NCI-H345 (cell line): ENCODE measurements at places on chromosomes 2 and 18.

GRCh38 chr2:28348149-28348567, 44.5 kb upstream of the FOSL2 start:
- no peak for DNase-seq

GRCh38 chr2:200382874-200383273, 76.4 kb downstream of the SPATS2L start:
- no peak for DNase-seq

DNA sequence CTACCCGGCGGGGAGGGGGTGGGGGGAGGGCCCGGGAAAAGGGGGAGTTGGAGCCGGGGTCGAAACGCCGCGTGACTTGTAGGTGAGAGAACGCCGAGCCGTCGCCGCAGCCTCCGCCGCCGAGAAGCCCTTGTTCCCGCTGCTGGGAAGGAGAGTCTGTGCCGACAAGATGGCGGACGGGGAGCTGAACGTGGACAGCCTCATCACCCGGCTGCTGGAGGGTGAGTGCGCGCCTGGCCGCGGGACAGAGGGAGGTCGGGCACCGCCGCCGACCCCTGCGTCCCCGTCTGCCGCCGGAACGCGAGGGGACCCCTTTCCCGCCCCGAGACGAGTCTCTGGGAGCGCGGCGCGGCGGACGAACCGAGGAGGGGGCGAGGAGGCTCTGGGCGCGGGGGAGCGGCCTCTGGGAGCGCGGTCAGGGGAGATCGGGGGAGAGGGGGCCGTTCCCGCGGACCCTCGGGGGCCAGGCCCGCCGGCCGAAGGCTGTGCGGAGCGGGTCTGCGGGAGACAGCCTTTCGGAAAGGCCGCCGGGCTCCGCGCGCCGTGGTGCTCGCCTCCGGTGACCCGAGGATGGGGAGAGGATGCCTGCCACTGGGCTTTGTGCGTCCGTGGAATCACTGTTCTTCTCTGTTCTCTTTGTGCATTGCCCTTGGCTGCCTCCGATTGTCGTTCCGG, 463 bp downstream of the PPP1CB start:
- peak; percentile 55 for DNase-seq

GRCh38 chr2:39488450-39488849, 51.4 kb upstream of the MAP4K3 start:
- no peak for DNase-seq

GRCh38 chr2:85673716-85674375, 5.8 kb upstream of the SFTPB start:
- DNase-seq, result no peak

GRCh38 chr2:237625777-237626176, 1.6 kb upstream of the LRRFIP1 start:
- no peak for DNase-seq

- DNase-seq, result no peak
Observed at GRCh38 chr2:74849228-74849892, 15.4 kb downstream of the HK2 start.

- DNase-seq, result no peak
Observed at GRCh38 chr18:65817178-65817577, 66.4 kb downstream of the CDH7 start.

- no peak for DNase-seq
Observed at GRCh38 chr2:32806857-32807256, 139.9 kb upstream of the LTBP1 start.

DNA sequence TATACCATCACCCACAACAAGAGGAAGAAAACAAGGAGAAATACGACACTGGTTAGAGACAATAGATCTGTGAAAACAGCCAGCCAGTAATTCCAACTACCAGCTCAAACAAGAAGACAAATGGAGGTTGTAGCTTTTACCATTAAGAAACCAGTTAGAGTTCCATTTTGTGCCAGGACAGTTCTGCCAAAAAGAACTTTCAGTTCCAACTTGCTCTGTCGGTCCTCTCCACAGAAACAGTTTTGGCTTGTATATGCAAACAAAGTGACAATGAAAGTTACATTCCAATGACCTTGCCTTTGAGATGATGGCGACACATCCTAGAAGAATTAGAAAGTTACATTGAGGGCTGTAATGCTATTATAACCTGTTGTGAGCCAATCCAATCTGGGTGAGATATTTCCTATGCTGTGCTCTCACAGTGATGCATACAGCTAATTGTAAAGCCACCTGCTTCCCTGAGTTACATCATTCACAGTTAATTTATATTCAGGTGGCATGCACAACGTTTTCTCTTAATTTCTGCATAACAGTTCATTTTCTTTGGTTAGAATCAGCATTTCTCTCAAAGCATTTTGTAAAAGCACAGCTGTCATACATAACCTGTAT, 1378.4 kb upstream of the PIK3C3 start:
- no peak for DNase-seq

GRCh38 chr2:11797846-11798245, 51.4 kb downstream of the LPIN1 start:
- no peak for DNase-seq

- no peak for DNase-seq
Observed at GRCh38 chr2:26473796-26474195, 4.1 kb downstream of the OTOF start.

- no peak for DNase-seq
Observed at GRCh38 chr18:26103579-26103978, 13.2 kb upstream of the SS18 start.

DNA sequence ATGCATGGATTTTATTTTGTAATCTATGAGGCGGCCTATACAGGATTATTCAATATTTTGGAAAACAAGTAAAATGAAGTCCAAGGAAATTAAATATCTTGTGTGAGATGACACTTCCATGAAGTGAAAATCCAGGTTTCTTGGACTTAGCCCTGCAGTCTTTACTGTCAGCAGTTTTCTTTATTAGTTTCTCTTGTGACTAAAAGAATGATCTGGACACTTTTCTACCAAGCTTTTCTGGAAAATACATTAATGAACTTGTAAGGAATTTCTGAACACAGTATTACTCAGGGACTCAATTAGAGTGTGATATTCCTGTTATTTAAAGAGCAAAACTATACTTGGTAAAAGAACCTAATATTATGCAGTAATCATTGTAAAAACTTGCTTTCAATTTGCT, 610.4 kb upstream of the SLC8A1 start:
- no peak for DNase-seq

DNA sequence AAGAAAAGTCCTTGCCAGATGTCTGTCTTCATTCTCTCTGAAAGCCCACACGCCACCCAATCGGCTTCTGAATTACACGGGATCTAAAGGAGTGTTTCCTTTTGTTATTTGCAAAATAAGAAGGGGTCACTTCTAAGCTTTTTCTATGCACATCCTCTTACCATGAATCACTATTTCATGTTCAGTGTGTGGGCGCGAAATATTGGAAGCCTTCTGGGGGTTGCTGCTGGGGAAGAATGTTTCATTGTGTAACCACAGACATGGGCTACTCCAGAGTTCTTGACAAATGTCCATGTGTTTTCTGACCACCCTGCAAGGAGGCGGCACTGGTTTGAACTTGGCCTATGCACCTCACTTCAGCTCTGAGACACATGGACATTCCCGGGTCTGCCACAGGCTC, 133.6 kb upstream of the APCDD1 start:
- DNase-seq, result no peak

DNA sequence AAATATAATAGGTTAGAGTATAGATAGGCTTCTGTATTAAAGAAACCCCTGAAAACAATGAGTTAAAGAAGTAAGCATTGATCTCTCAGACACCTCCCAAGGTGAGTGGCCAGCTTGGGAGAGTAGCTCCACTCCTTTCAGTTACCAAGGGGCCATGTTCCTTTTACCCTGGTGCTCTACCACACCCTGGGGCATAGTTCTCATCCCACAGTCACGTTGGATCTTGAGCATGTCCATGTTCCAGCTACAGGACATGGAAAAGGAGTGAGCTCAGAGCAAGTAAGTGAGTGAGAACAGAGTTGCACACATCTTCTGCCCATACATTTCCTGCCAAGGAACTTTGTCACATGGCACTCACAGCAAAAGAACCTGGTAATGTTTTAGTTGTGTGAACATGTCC, 325.9 kb upstream of the SLC39A10 start:
- no peak for DNase-seq

DNA sequence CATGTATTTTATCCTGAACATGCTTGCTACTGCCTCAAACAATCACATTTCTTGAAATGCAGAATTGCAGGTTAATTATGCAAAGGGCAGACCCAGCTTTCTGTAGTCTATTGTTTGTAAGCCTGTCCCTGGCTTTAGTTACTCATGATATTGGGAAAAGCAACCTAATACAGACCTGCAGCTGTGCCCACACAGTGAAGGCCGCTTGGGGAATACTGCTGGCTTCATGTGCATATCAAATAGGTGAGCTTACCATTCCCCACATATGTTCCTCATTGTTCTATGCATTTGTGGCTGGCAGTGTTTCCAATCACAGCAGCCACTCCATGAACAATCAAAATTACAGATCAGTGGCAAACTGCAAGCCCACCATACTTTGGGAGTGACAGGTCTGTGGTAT, 186.3 kb downstream of the TMEM163 start:
- peak; percentile 26 for DNase-seq

GRCh38 chr2:174632841-174633622, 35.4 kb upstream of the WIPF1 start:
- DNase-seq, result no peak

GRCh38 chr18:31490387-31490786, 7.6 kb upstream of the DSG2 start:
- DNase-seq, result no peak

DNA sequence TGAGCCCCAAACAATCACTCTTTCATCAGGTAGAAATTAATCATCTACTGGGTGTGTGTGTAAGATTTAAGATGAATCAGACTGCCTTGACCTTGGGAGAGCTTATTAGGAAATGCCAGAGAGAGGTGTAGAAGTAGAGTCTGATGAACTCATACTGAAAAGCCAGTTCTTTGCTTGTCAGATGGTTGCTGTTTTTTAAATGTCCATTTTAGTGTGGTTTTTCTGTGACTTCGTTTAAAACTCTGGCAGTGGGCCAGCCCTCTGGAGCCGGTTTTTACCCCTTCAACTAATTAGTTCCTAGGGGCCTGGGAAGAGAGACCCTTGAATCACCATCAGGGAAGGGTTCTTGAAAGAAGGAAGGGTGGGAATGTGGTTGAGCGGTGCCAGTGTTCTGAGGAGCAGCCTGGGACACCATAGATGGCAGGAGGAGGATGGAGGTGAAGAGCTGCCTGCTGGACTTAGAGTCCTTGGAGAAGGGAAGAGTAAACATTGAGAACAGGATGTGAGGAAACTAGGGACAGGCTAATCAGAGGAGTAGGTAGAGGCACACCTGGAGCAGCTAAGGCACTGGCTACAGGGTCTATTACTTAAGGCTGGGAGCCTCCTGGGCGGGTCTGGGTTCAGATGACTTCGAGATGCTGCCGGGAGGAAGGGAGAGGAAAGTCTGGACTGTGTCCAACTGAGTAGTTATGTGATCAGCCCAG, 66.1 kb downstream of the LRRFIP1 start:
- peak; percentile 13 for DNase-seq

GRCh38 chr18:70263336-70263735, 25.5 kb upstream of the SOCS6 start:
- DNase-seq, result no peak

DNA sequence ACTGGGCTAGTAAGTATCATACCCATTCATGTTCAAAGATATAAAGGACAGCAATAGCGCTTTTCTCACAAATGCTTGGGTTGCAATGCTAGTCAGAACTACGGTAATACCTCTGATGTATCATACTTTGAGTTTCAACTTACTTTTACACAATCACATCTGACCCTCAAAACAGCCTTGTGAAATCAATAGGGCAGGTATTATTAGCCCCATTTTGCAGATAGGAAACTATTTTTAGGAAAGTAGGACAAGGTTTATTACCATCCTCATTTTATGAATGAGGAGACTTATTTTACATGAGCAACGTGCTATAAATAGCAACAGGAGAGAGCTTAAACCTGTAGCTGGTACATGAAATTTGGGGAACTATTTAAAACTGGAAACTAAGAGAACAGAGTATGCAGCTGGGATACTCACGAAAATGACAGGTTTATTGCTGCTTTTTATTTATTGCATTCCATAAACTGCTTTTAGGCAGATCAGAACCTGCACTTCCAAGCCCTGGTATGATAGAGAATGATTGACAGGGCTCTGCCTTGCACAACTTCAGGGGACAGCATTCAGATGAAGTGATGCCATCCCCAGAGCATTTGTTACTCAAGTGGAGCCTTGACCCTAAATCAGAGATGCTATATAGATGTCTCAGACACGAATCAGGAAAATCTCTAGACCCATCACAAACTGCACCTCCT, 42.4 kb upstream of the PPM1B start:
- no peak for DNase-seq

GRCh38 chr2:60394463-60394862, 159.0 kb downstream of the BCL11A start:
- DNase-seq, result no peak
